ENCODE measurements at places on chromosomes 3 and 15. TPM values are rescaled to one million over a fixed set of nuclear protein-coding genes. Genes with fewer than 3 reads are reported as not detected.

- no peaks in the 10 kb centered on the region for H3K4me1 ChIP-seq
- H3K27ac ChIP-seq = no peak overlapping the region
- H3K4me3 ChIP-seq = no peak overlapping the region
- no peaks in the 10 kb centered on the region for H3K36me3 ChIP-seq
- no peaks in the 10 kb centered on the region for H3K27me3 ChIP-seq
- DNase-seq = no peak
Observed at GRCh38 chr3:102544741-102545140, 109.9 kb downstream of the ZPLD1 start.

Gene IGF1R
- total RNA-seq = 51.6 TPM

Gene KIF9
- 14.7 TPM for total RNA-seq

Gene RGMA
- total RNA-seq = 3.4 TPM

Gene NOX5
- 0.12 TPM for total RNA-seq

Gene CLDN11
- 0.35 TPM for total RNA-seq

GRCh38 chr3:17320266-17320665 lies 422.2 kb downstream of the TBC1D5 start:
- no peaks in the 10 kb centered on the region for H3K36me3 ChIP-seq
- no peak overlapping the region for H3K27ac ChIP-seq
- no peaks in the 10 kb centered on the region for H3K27me3 ChIP-seq
- H3K4me3 ChIP-seq = no peak overlapping the region
- DNase-seq = peak; percentile 46
- H3K4me1 ChIP-seq = peaks cover 8% of the 10 kb centered on the region

DNA sequence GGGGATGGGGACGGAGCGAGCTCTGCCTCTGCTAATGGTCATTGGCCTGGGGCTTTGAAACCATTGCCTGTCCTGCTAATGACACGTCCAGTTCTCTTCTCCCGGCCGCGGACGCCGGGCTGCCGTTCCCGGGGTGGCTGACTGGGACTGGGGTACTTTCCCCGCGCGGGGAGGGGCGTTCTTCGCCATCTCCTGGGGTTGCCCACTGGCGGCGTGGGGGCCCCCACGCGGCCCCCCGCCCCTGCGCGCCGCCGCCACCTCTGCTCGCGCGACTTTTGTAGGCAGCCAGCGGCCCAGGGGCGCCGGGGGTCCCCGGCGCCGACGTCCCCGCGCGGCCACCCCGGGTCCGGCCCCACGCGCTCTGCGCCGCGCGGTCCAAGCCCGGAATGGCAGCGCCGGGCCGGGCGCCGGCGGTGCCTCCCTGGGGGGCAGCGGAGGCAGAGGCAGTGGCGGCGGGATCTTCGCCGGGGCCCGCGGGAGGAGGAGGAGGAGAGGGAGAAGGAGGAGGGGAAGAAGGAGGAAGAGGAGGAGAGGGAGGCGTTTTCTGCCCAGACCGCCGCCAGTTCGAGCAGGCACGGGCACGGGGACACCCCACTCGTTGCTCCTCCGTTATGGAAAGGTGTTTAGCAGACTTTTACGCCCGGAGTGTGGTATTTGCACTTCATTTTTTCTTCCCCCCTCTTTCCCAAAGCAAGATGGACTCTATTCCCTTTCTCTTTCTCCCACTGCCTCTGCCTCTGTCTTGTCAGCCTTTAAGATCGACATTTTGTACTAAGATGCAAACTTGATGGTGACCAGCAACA lies 2.3 kb downstream of the BBX start:
- H3K27me3 ChIP-seq = no peaks in the 10 kb centered on the region
- peaks cover 6% of the 10 kb centered on the region for H3K4me1 ChIP-seq
- peak; percentile 69 for DNase-seq
- H3K27ac ChIP-seq = peak overlapping the region; percentile 83

DNA sequence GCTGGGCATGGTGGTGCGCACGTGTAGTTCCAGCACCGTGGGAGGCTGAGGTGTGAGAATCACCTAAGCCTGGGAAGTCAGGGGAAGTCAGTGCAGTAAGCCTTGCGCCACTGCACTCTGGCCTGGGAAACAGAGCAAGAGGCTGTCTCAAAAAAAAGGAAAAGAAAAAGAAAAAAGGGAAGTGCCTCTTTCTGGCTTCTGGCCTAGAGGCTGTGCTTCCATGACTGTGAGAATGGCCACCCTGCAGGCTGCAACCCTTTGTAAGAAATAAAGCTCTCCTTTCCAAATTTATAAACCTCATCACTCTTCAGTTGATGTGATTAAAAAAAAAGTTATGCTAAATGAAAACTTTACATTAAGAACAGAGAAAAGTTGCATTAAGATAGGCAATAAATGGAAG lies 774.3 kb downstream of the TUSC7 start:
- no peaks in the 10 kb centered on the region for H3K36me3 ChIP-seq
- no peak overlapping the region for H3K4me3 ChIP-seq
- no peak for DNase-seq

DNA sequence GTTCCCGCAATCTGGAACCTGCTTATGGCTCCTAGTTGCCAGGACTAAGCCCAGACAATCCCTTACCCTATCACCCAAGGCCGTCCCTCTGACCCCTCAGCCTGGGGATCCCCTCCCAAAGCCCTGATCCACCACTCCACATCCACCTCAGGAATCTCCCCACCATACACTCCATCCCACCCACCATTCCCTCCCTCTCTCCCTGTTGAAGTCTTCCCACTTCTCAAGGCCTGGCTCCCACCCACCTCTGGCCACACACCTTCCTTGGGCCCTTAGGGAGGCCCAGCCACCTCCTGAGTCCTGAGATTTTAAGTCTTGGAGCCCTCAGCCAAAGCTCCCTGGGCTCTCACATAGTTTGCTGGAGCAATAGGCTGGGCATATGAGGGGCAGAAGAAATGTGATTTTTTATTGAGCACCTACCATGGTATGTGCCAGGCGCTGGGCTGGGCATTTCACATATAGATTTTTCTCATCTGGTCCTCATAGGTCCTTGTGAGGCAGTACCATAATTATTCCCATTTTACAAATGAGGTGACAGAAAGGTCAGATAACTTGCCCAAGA lies 48.1 kb downstream of the HCN4 start:
- H3K36me3 ChIP-seq = peaks cover 44% of the 10 kb centered on the region
- no peak overlapping the region for H3K4me3 ChIP-seq
- no peak for DNase-seq
- no peaks in the 10 kb centered on the region for H3K27me3 ChIP-seq

- H3K36me3 ChIP-seq = no peaks in the 10 kb centered on the region
- no peak overlapping the region for H3K4me3 ChIP-seq
- no peak for DNase-seq
- no peak overlapping the region for H3K27ac ChIP-seq
- no peaks in the 10 kb centered on the region for H3K27me3 ChIP-seq
Observed at GRCh38 chr3:193896419-193896818, 239.5 kb upstream of the HES1 start.

- no peaks in the 10 kb centered on the region for H3K4me1 ChIP-seq
- H3K36me3 ChIP-seq = no peaks in the 10 kb centered on the region
- no peak for DNase-seq
- H3K27ac ChIP-seq = no peak within 1 kb of the TSS
- H3K4me3 ChIP-seq = no peak within 1 kb of the TSS
Observed at GRCh38 chr3:108822123-108822897, at the start of gene TRAT1. Gene TRAT1, plus strand, starts transcription at chr3:108822786. Its CDS starts 142 bp downstream, at chr3:108822928.

Gene CCDC54
- total RNA-seq = not detected

- no peaks in the 10 kb centered on the region for H3K4me1 ChIP-seq
- H3K27ac ChIP-seq = no peak overlapping the region
- H3K27me3 ChIP-seq = no peaks in the 10 kb centered on the region
- no peaks in the 10 kb centered on the region for H3K36me3 ChIP-seq
Observed at GRCh38 chr3:22704166-22704565, 499.0 kb upstream of the UBE2E2 start.

DNA sequence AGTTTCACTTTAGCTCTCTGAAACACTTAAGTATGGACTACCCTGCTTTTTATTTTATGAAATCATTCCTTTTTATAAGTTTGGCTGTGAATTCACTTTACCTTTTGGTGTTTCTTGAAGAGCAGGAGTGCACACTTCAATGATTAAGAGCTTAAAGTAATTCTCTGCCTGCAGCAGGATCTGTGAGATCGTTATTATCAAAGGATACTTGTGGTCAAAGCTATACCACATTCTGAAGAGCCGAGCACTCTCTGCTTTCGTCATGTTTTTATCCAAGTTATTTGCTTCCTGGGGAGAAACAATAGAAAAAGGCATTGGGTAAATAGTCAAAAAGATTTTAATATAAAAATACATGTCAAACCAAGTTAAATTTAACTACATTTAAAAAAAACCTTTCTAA lies 243.7 kb downstream of the CHST2 start:
- no peaks in the 10 kb centered on the region for H3K4me1 ChIP-seq
- H3K27me3 ChIP-seq = no peaks in the 10 kb centered on the region
- no peak overlapping the region for H3K4me3 ChIP-seq
- no peak overlapping the region for H3K27ac ChIP-seq
- peak; percentile 80 for DNase-seq
- H3K36me3 ChIP-seq = no peaks in the 10 kb centered on the region

DNA sequence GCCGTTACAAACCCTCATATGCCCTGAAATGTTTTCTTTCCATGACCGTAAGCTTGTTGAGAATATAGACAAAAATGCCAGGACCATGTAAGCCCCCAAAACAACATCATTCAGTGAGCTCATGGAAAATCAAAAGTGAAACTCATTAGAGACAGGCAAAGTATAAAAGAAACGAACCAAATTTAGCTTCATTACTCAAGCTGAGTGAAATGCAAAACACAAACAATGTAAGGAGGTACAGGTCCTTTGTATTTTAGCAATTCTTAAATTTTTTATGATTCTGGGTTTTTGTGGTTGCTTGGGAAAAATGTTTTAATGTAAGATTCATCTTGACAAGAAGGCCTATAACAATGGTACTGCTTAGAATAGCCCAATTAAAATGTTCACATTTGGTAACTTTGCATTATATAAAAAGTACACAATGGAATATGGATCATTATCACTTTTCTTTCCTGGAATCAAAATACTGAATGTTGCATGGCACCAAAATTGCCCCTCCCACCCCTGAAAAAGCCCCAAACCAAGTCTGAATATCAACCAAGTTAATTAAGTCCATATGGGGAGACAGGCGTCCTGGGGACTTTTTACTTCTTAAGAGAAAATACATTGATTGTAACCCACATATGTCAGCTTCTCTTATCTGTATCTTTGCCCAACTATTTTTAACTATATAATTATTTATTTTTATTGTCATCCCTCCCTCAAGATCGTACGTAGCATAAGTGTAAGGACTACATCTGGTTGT lies 247.7 kb upstream of the CDIN1 start:
- no peak overlapping the region for H3K27ac ChIP-seq
- no peaks in the 10 kb centered on the region for H3K27me3 ChIP-seq
- H3K4me1 ChIP-seq = peaks cover 3% of the 10 kb centered on the region
- no peak for DNase-seq

DNA sequence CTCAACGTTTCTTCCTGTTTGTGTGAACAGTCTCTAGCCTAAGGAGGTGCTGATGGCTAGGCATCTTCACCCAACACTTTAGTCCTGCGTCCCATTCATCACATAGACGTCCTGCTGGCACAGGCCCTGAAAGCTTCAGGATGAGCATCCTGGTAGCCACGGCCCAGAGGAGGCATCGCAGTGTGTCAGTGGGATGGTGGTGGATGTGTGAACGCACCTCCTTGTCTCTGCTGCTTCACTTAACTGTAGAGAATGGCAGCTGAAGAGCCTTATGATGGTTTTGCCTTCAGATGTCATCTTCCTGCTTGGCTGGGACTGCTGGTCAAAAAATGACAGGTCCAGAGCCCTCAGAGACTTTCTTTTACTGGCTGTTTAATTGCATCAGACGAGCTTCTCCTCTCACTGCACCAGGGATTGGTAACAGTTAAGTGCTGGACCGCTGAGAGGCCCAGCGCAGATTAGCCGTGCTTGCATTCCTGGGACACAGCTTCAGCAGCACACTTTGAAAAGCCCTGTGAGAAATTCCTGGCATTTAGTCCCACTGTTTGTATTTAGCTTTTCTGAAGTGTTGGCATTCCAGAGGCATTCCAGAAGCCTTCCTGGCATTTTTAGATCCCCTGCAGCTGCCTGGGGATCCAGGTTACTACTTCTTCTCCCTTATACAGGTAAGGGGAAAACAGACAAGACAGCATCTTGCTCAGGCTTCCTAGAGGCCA lies 132.4 kb upstream of the PLXNA1 start:
- no peaks in the 10 kb centered on the region for H3K36me3 ChIP-seq
- H3K4me1 ChIP-seq = peaks cover 15% of the 10 kb centered on the region
- no peak overlapping the region for H3K4me3 ChIP-seq
- DNase-seq = peak; percentile 93

Gene SERPINI2
- not detected for total RNA-seq

Gene NME9
- 5.1 TPM for total RNA-seq

DNA sequence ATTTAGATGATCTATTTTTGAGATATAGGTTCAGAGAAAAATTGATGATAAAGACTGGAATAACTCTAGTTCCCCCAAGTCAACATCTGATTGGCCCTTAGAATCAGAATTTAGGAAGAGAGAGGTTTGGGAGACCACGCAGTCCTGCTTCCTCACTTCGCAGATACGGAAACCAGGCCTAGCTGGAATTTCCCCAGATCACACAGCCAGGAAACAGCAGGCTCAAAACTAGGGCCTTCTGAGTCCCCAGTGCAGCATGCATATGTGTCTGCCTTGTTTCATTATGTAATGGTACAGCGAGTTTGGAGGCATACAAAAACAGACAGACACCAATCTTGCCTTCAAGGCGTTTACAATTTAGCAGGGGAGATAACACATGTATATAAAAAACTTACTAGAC lies 177.1 kb upstream of the ICE2 start:
- H3K36me3 ChIP-seq = no peaks in the 10 kb centered on the region
- DNase-seq = peak; percentile 18
- no peak overlapping the region for H3K27ac ChIP-seq
- H3K27me3 ChIP-seq = no peaks in the 10 kb centered on the region
- H3K4me1 ChIP-seq = peaks cover 17% of the 10 kb centered on the region
- no peak overlapping the region for H3K4me3 ChIP-seq

DNA sequence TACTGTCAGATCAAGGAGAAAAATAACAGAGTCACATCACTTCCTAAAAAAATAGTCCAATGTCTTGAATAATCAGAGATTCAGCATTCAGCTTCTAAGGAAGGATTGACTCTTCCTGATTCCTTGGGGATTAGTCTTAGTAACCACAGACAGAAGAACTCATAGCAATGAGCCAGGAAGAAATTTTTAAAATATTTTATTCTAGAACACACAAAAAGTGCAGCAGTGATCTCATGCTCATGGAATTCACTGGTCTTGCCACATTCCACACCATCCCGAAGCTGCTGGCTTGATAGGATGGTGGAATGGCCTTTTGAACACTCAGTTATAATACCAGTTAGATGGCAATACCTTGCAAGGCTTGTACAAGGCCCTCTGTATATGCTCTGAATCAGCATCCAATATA lies 43.0 kb upstream of the ABI3BP start:
- H3K36me3 ChIP-seq = no peaks in the 10 kb centered on the region
- H3K4me3 ChIP-seq = no peak overlapping the region
- no peaks in the 10 kb centered on the region for H3K4me1 ChIP-seq

Gene HIGD1A
- total RNA-seq = 121 TPM

Gene FOXL2NB
- total RNA-seq = 0.11 TPM

DNA sequence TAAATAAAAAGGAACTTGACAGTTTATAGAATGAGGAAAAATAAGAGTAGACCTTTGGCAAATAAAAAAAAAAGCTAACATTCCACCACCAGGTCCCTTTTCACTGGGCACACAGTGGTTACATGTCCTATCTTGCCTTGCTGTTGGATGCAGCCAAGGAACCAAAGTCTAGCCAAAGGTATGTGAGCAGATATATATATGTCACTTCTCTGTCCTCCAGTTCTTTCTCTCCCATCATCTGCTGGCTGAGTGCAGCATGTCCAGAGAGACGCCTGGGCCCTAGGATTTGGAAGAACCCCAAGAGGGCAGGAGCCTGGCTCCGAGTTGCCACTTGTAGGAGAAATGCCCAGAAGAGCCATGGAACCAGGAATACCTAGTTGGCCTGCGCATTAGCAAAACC lies 104.7 kb downstream of the SERPINI1 start:
- no peak overlapping the region for H3K4me3 ChIP-seq
- DNase-seq = no peak
- H3K27ac ChIP-seq = no peak overlapping the region
- no peaks in the 10 kb centered on the region for H3K27me3 ChIP-seq
- H3K36me3 ChIP-seq = no peaks in the 10 kb centered on the region
- H3K4me1 ChIP-seq = no peaks in the 10 kb centered on the region

Gene GP5
- total RNA-seq = 0.83 TPM

Gene CCR8
- not detected for total RNA-seq

Data from cardiac muscle cell (in vitro differentiated cells and primary cell).